ENCODE measurements at places on chromosomes 16 and 17.

DNA sequence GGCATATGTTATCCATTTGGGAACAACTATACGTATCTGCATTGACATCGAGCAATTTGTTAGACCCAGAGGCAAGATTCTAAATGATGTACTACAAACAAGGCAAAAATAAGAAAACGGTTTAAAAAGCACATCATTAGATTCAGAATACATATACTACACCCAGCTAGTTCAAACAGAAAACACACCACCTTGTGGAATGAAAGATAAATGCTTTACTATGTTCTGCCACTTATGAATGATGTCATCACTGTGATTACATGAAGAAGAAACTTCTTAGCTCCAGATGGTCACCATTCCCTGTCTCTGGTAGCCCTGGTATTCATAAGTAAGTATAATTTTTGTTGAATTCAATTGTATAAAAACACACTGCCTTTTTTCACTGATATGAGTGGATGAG lies 7.8 kb downstream of the NACA2 start:
- DNase-seq, result peak; percentile 75

DNA sequence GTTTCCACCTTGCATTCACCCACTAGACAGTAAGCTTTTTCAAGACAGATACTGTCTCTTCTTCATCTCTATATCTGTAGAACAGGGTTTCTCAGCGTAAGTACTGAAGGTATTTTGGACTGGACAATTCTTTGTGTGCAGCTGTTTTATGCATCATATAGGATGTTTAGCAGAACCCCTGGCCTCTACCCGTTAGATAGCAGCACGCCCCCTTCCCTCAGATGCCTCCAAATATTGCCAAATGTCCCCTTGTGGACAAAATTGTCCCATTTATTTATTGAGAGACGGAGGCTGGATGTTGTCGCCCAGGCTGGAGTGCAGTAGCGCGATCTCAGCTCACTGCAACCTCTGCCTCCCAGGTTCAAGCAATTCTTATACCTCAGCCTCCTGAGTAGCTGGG lies 263.3 kb upstream of the TBX2 start:
- DNase-seq, result no peak

DNA sequence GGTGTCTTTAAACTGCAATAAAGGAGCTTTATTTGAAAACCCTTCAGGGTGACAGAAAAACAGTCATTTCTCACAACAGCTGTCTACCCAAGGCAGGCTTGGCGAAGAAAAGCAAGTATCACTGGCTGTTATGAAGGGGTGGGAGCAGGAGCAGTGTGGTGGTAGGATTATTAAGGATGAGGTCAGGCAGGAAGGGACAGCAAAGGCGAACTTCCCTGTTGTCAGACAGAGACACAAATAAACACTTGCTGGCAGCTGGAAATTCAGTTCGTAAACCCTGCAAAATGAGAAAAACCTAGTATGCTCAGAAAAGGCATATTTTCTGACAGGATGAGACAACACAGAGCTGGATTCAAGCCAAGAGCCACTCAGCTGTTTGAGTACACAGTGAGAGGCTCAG lies 416.3 kb upstream of the CDH5 start:
- no peak for DNase-seq

GRCh38 chr16:31052114-31052513 lies 18.8 kb downstream of the STX4 start:
- peak; percentile 96 for DNase-seq

GRCh38 chr17:75313941-75314551 lies 24.8 kb upstream of the SLC25A19 start:
- peak; percentile 32 for DNase-seq

DNA sequence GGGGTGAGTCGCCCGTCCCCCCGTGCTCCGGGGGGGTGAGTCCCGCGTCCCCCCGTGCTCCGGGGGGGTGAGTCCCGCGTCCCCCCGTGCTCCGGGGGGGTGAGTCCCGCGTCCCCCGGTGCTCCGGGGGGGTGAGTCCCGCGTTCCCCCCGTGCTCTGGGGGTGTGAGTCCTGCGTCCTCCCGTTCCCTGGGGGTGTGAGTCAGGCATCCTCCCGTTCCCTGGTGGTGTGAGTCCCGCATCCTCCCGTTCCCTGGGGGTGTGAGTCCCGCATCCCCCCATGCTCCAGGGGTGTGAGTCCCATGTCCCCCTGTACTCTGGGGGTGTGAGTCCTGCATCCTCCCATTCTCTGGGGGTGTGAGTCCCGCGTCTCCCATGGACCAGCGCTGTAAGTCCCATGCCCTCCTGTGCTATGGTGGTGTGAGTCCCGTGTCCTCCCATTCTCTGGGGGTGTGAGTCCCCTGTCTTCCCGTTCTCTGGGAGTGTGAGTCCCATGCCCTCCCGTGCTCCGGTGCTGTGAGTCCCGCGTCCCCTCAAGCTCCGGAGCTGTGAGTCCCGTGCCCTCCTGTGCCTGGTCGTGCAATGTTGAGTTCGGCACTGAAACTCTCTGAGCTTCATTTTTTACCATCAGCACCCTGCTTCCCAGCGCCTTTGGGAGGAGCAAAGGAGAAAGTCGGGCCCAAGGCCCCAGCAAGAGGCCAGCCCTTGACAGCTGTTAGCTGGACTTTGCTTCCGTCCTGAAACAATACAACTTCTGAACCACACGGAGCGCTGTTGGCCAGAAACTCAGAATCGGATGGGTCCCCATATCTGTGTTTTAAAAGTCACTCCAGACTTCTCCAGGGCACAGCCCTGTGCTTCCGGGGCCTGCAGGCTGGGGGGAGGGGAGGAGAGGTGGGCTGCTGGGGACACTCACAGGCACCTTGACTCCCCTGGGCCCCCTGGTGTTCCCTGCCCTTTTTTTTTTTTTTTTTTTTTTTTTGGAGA lies 11.5 kb upstream of the ZC3H18 start:
- peak; percentile 86 for DNase-seq

DNA sequence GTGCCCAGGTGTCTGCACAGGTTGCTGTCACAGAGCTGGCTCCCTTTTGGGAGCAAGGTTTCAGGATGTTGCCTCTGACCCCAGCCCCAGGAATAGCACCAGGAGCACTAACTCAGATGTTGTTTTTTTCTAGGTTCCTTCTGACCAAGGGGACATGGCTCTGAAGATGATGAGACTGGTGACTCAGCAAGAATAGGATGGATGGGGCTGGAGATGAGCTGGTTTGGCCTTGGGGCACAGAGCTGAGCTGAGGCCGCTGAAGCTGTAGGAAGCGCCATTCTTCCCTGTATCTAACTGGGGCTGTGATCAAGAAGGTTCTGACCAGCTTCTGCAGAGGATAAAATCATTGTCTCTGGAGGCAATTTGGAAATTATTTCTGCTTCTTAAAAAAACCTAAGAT lies 28.1 kb downstream of the SCPEP1 start:
- DNase-seq, result no peak

DNA sequence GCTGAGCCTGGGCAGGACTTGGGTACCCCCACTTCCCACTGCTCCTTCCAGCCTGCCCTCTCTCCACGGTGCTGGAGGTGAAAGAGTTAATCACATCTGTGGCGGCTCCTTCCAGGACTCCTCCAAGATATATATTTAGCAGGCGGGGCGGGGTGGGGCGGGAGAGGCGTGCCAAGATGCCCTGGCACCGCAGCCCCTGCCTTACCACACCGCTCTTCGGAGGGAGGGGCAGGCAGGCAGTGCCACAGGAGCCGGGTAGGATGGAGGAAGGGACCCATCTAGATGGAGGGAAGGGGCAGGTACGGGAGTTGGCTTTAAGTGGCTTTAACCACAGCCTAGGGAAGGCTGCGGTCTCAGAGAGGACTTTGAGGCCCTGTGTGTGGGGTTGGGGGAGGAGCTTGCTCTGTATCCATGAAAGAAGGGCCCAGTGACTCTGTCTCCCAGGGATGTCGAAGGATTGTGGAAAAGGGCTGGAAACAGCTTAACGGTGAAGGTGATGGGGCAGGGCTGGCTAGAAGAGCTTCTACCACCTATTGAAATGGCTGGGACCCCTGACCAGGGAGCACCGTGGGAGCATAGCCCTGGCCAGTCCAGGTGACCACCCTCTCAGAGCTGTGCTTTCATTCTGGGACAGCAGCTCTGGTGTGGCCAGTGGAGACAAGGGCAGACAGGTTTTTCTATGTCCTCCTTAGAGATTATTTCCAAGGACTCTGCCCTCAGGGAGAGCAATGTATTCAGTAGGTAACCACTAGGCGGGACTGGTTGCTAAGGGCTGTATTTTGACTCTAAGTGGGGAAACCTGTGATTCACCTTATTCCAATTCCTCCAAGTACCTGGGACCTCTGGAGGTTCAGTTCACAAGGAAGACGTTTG lies 13.0 kb downstream of the GPR142 start:
- no peak for DNase-seq

GRCh38 chr16:252366-253337 lies 18.0 kb downstream of the FAM234A start:
- DNase-seq, result no peak

GRCh38 chr17:13182854-13183253 lies 165.0 kb upstream of the ELAC2 start:
- no peak for DNase-seq

DNA sequence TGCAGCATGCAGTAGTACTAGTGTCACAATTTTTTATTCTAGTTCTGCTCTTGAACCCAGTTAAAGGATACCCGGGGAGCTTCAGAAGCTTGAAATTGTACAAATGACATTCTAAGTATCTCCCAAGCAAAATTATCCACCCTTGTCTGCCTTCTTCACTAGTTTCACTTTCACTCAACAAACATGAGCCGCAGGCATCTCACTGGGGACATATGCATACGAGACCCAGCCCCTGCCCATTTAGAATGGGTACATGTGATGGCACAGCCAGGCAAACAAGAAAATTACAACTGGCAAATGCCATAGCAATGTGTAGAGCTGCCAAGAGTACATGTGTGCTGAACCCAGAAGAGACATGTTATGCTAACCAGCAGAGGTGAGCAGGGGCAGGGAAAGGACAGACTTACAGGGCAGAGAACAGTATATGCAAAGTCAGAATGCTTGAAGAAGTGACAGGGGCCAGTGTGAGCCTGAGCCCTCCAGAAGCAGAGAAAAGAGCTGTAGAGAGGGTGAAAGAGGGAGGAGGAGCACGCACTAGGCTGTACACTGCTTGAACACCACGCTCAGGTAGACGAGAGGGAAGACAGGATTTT lies 8.3 kb downstream of the GINS2 start:
- DNase-seq, result no peak

- no peak for DNase-seq
These were observed 18.4 kb upstream of the CLEC18B start for GRCh38 chr16:74439685-74440084.

DNA sequence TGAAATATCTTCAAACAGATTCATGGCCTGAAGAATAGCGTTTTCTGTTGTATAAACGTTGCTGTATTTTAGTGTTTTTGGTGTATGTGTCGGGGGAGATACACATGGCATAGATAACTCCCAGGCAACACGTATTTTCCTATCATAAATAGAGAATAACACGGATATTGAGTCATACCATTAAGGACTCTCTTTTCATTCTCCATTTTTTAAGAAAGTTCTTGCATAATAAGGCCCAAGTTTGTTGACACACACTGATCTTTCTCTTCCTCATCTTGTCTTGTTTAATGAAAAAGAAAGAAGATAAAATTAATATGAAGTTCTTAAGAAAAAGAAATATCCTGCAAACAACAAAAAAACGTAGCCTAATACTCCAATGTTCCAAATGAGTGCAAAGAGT lies 13.4 kb downstream of the ABCA8 start:
- DNase-seq, result peak; percentile 20

DNA sequence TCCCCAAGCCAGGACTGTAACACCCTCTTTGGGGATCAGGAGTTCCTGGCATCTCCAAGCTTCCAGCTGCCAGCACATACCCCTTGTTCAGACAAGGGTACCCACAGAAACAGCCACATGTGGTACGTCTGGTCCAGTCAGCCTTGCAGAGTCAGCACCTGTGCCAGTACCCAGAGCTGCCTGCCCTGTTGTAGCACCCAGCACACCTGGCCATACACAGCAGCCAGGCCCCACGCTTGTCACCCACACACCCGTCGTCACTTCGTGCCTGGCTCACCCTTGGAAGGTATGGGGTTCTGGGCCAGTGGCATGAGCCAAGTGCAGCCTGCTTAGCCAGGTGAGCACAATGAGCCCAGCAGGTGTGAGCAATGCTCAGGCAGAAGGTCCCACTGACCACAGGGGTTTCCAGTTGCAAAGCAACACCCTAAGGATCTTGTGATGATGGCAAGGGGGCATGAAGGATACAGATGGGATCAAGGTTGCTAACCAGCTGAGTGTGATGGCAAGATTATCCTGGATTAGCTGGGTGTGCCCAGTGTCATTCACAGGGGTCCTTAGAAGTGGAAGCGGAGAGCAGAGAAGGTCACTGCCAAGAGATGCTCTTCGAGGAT lies 202.3 kb downstream of the CPPED1 start:
- no peak for DNase-seq

- peak; percentile 48 for DNase-seq
These were observed 6.0 kb downstream of the TIMM22 start for GRCh38 chr17:1002771-1003555.

DNA sequence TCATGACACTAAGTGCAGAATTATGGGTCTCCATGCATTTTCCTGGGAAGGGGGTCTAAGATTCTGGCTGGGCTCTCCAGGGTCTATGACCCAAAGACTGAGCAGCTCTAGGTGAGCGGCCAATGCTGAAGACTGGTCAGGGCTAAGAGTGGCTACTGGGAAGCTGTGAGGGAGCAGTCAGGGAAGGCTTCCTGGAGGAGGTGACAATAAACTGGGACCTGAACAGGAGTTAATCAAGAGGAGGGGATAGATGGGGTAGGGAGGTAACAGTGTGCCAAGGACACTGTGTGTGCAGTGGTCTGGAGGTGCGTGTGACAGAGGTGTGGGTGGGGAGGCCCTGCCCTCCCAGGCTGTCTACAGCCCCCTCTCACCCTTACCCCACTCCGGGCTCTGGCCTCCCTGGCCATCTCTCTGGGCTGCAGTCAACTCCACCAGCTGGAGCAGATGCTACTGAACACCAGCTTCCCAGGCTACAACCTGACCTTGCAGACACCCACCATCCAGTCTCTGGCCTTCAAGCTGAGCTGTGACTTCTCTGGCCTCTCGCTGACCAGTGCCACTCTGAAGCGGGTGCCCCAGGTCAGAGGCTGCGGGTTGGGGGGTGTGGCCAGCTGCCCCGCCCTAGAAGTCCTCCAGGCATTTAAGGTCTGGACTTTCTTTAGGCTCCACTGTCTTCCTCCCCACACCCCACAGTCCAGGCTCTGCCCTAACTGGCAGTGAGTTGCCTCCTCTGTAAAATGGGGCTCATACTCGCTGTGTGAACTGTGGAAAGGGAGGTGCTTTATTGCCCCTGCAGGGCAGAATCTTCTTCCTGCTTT lies 20.4 kb downstream of the ADGRG5 start:
- no peak for DNase-seq

GRCh38 chr16:31875928-31876547 lies 2.4 kb downstream of the ZNF267 start:
- no peak for DNase-seq

DNA sequence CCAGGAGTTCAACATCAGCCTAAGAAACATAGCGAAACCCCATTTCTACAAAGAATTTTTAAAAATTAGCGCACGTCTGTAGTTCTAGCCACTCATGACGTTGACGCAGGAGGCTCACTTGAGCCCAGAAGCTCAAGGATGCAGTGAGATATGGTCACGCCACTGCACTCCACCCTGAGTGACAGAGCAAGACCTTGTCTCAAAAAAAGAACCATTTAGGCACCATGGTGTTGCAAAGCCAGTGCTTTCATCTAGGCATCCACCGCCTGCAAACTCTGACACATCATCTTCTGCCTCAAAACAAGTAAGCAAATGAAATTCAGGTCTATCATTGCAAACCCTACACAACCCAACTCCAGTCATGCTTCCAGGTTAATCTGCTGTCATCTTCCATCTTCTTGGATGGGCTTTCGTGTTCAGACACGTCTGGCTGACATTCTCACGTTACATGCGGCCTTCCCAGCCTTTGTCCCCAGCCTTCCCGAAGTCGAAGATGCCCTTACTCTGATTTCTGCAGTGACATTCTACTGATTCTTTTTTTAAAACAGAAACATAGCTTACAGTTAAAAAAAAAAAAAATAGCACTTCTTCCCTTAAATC lies 8.9 kb downstream of the ANKRD11 start:
- DNase-seq, result no peak

Data from cardiac fibroblast (primary cell).